Jurkat, Clone E6-1 (cell line): ENCODE measurements at places on chromosomes 16 and 17.

- DNase-seq, result no peak
Measured at GRCh38 chr16:82801361-82801760, 174.6 kb downstream of the CDH13 start.

GRCh38 chr16:8667492-8667891, 6.9 kb upstream of the ABAT start:
- DNase-seq, result no peak

GRCh38 chr16:75011634-75012307, 12.9 kb downstream of the ZNRF1 start:
- no peak for DNase-seq

- DNase-seq, result no peak
Measured at GRCh38 chr16:19284207-19284606, 1.3 kb upstream of the CLEC19A start.

DNA sequence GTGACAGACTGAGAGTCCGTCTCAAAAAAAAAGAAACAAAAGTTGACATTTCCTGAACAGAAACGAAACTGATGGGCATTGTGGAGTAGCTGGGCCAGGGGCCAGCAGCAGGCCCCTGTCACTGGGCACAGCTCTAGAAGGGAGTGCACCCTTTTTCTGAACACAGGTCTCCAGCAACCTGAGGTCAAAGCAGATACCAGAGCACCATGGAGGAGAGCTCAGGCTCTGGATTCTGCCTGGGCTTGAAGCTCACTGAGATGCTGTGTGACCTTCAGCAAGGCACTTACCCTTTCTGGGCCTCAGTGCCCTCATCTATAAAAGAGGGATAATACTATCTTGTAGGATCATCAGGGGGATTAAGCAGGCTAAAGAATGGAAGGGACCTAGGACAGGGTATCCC, 5.0 kb downstream of the SBK1 start:
- no peak for DNase-seq
